ENCODE measurements at places on chromosomes 5 and 9.

- no peak for DNase-seq
Observed at GRCh38 chr9:124392254-124392870, 22.9 kb downstream of the PSMB7 start.

- no peak for DNase-seq
Observed at GRCh38 chr9:92058723-92059444, 56.3 kb downstream of the SPTLC1 start.

GRCh38 chr5:71946343-71947030 lies 160.8 kb upstream of the MAP1B start:
- DNase-seq: no peak

- DNase-seq: no peak
Observed at GRCh38 chr9:36765077-36765390, 192.3 kb downstream of the MELK start.

DNA sequence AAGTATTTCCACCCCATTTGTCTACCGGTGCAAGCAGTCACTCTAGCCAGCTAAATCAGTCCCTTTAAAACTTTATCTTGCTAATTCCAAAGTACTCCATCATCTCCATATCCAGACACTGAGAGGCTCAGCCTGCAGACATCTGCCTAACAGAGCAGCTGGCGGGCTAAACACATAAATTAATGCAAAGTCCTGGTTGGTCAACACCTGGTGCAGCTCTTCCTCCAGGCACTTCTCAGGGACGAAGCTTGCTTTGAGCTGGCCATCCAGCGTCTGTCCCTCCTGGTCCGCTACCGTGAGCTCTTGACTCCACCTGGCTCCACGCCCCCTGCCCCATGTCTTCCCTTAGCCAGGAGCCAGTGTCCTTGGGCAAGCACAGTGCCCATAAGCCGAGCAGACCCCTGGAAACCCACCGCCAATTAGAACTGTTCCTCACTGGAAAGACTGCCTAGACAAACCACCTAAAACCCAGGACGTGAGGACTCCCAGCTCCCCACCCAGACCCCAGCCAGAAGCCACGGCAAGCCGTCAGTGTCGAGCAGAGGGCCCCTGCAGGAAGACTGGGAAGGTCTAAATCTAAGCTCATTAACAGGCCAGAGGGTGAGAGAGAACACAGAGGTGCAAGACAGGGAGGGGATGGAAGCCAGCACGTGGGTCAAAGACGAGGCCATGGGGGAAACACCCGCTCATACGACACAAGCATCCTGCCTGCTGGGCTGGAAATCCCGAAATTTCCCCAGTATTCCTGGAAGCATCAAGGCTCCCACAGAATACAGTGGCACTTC lies 120.0 kb downstream of the COL23A1 start:
- no peak for DNase-seq

DNA sequence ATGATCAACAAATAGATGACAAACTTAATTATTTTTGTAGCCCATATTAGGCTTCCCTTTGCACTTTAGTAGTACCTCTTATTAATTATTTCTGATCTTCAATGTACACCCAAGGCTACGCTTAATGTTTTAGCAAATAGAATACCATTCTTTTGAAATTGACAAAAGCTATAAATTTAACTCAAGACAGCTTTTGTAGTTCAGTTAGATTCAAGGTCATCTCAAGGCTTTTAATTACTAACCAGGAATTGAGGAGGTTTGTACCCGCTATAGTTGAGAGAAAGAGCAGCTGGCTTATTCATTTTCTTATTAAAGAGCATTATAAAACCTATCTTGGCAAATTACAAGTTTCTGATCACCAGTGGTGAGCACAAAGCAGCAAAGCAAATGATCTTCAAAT lies 15.1 kb downstream of the NR6A1 start:
- no peak for DNase-seq

- no peak for DNase-seq
Observed at GRCh38 chr5:127223256-127223974, 67.2 kb upstream of the MEGF10 start.

GRCh38 chr9:86413971-86414880 lies 60.0 kb upstream of the TUT7 start:
- DNase-seq: peak; percentile 69

- no peak for DNase-seq
Observed at GRCh38 chr9:36664806-36665205, 92.1 kb downstream of the MELK start.

DNA sequence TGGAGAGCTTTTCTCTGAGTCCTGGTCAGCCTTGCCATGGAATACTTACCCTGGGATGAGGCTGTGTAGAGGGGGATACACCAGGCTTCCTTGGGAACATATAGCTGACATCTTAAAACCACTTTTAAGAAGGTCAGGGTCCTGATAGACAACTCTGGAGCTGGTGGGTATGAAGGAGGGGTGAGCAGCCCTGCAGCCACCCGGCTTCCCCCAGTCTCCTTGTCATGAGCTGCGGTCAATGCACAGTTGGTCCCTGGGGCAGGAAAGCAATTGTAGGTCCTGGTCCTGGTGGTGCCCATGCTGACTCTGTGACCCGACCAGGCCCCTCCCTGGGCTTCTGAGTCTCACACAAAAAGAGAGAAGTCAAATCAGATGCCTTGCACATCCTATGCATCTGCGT lies 63.6 kb downstream of the MRPL36 start:
- DNase-seq: no peak
